ENCODE measurements at places on chromosomes 6 and 20.
A peak's percentile ranks its signal among the peaks of the same experiment; 100 is the strongest.

- DNase-seq = no peak
Observed at GRCh38 chr6:22027040-22027725, 269.7 kb downstream of the PRL start.

- peak; percentile 73 for DNase-seq
Observed at GRCh38 chr6:27672113-27672799, 199.4 kb upstream of the ZNF184 start.

GRCh38 chr6:89037141-89037900 lies 43.2 kb upstream of the PNRC1 start:
- DNase-seq = no peak

GRCh38 chr6:80380566-80380965 lies 274.1 kb downstream of the BCKDHB start:
- no peak for DNase-seq

DNA sequence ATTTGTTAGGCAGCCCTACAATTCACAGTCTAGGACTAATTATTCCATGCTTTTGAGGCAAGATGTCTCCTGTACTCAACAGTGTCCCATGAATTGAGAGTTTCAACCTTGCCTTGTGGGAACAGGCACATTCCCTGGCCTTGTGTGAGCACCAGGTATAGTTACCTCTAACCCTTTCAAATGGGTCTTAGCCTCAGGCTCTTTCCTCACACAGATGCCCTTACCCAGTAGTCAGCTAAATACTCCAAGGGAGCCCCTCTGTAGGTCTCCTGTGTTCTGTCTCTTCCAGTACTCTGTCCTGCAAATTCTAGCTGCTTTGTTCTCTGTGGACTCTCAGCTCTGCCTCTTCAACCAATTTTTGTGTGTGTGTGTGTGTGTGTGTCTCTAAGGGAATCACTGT lies 135.3 kb downstream of the ZFAND3 start:
- DNase-seq = no peak

DNA sequence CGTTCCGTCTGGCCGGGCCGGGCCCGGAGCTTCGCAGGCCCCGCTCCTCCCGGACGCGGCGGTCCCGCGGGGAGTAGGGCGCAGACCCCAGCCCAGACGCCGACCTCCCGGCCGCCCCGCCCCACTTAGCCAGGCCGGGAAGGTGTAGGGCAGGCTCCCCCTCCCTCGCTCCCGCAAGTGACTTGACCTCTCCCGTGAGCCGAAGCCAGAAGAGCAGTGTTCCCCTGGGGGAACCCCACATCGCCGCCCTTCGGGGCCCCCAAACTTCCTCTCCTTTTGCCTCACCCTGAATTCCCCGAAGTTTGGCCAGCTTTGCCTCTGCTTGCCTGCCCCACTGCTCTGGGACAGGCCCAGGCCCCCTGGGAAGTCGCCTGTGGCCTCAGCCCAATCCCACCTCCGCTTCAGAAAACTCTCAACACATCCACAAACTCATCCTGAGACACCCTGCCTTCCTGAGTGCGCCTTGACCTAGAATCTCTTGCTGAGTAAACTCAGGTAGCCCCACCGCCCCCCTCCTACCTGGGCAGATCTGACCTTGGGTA lies 524 bp upstream of the NOL4L start:
- DNase-seq = no peak

- no peak for DNase-seq
Observed at GRCh38 chr20:49417843-49418555, 64.5 kb downstream of the KCNB1 start.
